GM23248 (cell line): ENCODE measurements at places on chromosomes 6 and 20. TPM values are rescaled to one million over a fixed set of nuclear protein-coding genes. Genes with fewer than 3 reads are reported as not detected.

The ZSWIM1 gene
- 7.7 and 8.9 TPM in 2 replicates for total RNA-seq

The HLA-DRA gene
- total RNA-seq: 0.89 TPM in 1 of 2 replicates, not detected in the other

The ARMC2 gene
- 0.97 and 1.4 TPM in 2 replicates for total RNA-seq

The MYT1 gene
- not detected in 2 replicates for total RNA-seq

The KCNS1 gene
- 0.11 and 0.25 TPM in 2 replicates for total RNA-seq

The FHL5 gene
- not detected in 2 replicates for total RNA-seq
